Fibroblast of villous mesenchyme (primary cell): ENCODE measurements at places on chromosomes 6 and 20.

DNA sequence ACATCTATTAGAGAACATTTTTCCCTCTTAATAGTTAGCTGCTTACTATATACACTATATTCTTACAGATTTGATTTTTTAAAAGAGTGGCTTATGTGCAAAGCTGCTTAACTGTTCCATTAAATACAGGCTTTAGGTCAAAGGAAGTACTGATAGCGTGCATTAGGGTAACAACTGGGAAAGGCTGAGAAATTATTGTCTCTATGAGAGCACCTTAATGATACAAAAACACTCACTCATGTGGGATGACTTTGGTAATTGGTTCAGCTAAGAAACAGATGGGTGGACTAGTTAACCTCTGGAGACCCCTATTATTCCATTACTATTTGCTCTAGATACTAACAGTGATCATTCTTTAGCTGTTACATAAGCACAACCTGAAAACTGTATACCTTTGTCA lies 4.0 kb downstream of the DCDC2 start:
- no peak for DNase-seq

DNA sequence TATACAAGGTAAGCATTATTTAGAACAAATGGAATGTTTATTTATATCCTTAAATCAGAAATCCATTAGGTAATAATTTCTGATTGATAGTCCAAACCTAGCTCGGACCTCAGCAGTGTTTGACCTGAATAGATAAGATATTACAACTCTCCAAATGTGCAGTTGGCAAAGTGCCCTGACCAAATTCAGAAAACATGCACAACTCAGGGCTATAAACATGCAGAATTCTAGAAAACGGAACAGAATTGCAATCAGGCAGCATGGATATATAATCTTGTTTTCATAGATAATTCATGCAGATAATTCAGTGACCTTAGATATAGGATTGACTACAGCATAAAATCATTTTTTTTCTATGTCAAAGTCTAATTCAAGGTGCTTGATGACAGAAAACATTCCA lies 626.6 kb upstream of the CITED2 start:
- DNase-seq, result no peak

GRCh38 chr6:7541175-7542064 lies at the start of gene DSP:
Gene DSP, plus strand, starts transcription at chr6:7541671. Its CDS starts 245 bp downstream, at chr6:7541916.
- no peak for DNase-seq

DNA sequence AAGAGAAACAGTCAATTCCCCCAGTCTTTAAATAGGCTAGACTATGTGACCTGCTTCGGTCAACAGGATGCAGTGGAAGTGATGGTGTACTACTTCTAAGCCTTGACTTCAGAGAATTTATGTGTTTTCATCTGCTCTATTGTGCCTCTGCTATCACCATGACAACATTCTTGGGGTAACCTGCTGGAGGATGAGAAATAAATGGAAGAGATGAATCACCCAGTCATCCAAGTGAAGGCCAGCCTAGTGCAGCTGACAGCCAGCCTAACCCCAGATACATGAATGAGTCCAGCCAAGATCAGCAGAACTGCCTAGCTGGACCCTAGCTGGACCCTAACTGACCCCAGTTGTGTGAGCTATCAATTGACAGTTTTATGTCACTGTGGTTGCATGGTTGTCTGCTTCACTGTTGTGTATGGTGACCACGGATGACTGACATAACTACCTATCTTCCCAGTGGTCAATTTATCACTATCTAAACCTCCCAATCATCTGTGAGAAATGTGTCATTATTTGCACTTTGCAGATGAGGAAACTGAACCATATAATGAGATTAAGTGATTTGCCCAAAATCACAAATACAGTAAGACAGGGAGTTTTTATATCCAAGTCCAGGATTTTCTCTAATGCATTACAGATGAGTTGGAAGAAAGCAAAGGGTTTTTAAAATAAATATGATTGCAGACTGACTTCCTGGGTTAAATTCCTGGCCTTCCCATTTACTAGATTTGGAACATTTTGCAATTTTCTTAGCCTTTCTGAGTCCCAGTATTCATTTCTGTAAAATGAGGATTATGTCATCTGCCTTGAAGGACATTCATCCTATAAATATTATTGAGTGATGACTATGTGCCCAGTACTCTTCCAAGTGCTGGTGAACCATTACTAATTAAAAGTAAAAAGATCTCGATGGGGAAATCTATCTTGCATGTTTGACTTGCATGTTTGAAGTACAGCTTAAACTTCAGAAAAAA lies 136.4 kb upstream of the PLCB4 start:
- no peak for DNase-seq

DNA sequence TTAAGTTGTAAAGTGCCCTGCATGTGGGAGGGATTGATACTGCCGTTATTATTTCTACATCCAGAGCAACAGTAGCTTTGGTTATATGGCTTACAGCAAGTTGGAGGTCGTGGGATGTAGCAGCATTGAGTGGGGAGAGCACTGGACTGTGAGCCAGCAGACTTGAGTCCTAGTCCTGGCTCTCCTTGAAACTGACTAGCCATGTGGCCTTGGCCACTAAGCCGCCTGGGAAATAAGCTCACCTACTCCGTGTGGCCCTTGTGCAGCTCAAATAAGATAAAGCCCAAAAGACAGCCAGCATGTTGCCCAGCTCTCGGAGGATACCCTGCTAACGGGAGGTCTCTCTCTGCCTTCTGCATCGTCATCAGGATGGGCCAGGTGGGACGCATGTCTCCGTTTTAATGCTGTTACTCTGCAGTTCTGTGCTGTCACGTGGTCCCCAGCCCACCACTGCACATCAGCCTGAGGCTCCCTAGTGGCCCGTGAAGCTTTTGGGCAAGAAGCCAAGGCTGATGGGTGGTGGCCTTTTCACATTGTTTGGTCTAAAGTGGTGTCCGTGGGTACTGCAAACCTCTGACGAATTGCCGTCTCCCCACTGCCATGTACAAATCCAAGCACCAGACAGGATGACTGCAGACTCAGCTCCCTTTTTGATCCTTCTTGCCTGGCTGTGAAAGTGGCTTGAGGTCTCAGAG lies 7.9 kb downstream of the EPB41L1 start:
- no peak for DNase-seq

DNA sequence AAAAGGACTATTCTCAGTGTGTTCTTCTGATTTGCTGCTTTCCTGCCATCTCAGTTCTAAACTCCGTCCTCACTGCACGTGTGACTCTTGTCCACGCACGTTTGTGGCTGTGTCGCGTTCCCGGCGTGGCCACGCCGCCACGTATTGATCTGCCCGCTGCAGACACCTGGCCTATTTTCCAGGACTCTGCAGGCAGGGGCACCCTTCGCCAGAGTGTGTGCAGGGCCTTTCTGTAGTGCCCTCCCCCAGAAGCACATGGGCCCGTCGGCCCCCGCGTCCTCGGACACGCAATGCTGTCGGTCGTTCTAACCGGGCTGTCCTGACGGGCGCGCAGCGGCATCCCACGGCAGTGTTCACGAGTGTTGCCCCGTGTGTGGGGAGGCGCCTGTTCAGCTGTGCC lies 87.6 kb downstream of the YTHDF1 start:
- no peak for DNase-seq

DNA sequence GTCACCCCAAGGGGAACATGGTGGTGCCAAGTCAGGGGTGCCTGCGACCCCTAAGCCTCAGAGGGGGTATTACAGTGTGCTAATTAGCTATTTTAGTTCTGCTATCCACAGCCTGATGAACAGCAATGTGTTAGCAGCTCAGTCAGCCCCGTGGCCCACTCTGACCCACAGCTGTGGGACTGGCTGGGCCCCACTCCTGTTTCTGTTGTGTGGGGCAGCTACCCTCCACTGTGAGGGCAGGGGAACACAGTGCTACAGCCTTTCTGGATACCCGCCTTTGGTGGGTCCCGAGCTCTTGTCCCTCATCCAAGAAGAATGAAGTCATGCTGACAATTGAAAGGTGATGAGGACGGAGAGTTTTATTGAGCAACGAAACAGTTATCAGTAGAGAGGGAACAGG lies 152.5 kb upstream of the GGTLC1 start:
- no peak for DNase-seq

DNA sequence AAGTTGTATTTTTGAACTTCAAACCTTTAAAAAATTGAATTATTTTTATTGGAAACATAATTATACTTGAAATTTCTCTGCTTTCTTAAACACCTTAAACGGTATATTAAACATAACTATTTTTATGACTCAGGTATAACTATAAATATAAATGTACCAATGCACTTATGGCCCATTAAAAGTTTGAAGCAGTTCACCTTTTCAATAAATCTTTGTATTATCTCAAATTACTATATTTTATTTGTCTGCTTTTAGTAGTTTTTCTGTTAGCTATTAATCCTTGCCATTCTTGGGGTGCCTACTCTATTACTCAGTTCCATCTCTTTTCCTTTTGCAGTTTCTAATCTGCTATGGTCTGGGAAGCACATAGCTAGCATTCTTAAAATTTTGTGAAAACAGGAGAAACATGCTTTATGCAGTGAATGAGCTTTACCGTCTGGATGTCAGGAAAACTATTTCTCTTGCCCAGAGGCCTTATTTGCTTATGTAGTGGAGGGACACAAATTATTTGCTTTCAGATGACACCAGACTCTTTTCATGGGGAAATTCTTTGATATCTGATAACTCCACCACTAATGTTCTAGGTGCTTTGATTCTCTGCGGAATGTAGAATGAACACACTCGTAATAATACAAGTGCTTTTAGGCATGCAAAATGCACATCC lies 378.9 kb upstream of the CITED2 start:
- DNase-seq, result peak; percentile 86

GRCh38 chr6:44659726-44660125 lies 272.2 kb downstream of the CDC5L start:
- no peak for DNase-seq

GRCh38 chr6:20936949-20937348 lies 402.7 kb downstream of the CDKAL1 start:
- no peak for DNase-seq

- peak; percentile 28 for DNase-seq
These were observed 38.5 kb upstream of the DEK start for GRCh38 chr6:18302561-18303439.
